Stimulated activated CD8-positive, alpha-beta memory T cell treated with anti-CD3 and anti-CD28 coated beads, Interleukin-7, amount 100 ng/mL, for 48 hours (primary cell): ENCODE measurements at places on chromosomes 4 and X.

DNA sequence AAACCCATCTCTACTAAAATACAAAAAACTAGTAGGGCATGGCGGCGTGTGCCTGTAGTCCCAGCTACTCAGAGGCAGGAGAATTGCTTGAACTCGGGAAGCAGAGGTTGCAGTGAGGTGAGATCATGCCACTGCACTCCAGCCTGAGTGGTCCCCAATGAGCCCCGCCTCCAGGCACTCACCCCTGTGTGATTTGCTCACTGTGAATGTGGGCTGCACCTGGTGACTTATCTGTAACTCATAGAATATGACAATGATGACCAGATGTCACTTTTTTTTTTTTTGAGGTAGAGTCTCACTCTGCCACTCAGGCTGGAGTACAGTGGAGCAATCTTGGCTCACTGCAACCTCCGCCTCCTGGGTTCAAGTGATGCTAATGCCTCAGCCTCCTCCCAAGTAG is 49.0 kb upstream of the HOPX start:
- DNase-seq: no peak

DNA sequence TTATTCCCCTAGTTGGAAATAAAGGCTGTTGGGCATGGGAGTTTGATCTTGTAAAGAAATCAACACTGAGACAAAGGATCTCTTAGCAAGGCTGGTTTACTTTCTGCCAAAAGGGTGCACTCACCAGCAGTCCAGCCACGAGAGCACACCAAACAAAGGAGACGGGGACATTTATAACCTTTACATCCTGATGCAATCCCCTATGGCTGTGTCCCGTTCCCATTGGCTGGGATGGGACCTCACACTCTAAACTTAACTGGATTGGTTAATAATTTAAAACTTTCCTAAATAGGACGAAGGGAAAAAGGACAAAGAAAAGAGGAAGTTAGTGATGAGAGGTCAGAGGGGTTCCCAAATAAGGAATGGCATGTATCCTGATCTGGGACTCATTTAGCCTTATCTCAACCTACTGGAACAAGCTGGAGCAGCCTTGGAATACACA is 17.9 kb downstream of the METAP1 start:
- no peak for DNase-seq

DNA sequence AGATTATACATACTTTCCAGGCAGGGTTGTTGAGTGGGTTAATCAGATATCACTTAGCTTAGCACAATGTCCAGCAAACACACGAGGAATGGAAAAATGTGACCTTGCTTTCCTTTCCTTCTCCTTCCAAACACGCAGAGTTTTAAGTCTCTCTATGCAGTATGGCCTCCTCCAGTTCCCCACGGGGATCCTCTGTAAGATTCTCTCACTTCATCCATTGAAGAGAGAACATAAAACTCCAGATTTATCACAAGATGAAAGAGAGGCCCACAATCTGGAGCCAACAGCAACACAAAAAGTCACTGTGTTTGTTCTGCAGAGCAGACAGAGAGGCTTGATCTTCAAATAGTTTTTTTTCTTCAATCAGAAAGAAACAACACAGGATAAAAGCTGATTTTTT is 336.8 kb upstream of the CLNK start:
- no peak for DNase-seq

DNA sequence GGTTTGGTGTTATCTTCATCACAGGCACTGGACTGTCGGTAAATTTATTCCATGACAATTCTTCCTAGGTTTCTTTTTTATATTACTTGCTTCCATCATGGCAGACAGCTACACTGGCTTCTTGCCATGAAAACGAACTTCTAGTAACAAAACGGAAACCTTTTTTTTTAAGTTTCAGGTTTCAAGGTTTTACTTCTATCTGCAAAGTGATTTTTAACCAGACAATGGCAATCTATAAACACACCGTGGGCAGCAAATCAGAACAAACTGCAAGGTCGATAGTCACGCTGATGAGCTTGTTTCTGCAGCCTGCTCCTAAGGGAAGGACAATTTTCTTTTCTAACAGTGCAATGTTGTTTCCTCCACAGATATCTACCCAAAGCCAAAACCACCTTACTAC is 29.9 kb downstream of the XG start:
- DNase-seq: no peak

- no peak for DNase-seq
Observed at GRCh38 chrX:11890836-11891514, 132.9 kb downstream of the MSL3 start.

- no peak for DNase-seq
Observed at GRCh38 chrX:151985955-151986354, 11.5 kb upstream of the GABRE start.

GRCh38 chr4:37524267-37524666 is 161.9 kb downstream of the RELL1 start:
- DNase-seq: no peak

DNA sequence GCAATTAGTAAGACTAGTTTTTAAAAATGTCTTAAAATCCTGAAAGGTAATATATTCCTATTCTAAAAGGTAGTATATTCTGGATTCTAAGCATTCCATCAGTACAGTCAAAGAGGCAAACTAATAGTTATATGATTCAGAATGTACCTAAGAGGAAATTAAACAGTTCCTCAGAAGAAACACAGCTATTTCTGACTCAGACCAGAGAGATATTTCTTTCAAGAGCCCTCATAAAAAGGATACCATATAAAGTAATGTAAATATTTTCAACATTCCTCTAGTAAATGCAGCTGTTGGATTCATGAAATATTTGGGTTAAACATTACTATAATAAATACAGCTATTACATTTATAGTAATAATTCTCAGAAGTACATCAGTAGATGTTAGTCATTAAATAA is 358.3 kb downstream of the MAGEB5 start:
- no peak for DNase-seq

DNA sequence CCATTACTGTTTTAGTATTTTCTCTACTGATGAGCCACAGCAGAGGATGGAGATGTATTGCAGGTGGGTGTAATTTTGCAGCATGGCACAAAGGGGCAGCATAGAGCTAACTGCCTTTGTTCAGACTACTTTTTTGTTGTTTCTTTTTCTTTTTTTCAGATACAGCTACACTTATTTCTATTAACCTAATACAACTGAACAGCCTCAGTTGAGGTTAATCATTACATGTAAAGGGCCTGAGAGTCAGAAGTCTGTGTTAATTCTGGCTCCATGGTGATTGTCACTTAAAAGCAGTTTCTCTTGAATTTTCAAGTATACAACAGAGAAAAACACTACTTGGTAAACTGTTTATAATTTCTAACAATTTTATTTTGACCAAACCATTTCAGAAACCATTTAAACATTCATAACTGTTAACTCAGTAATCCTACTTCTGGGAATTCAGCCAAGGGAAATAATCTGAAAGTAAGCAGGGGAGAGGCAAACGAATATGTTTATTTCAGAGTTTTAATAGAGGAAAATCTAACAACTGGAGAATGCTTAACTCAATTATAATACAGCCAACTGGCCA is 13.9 kb upstream of the PPEF2 start:
- DNase-seq: no peak

DNA sequence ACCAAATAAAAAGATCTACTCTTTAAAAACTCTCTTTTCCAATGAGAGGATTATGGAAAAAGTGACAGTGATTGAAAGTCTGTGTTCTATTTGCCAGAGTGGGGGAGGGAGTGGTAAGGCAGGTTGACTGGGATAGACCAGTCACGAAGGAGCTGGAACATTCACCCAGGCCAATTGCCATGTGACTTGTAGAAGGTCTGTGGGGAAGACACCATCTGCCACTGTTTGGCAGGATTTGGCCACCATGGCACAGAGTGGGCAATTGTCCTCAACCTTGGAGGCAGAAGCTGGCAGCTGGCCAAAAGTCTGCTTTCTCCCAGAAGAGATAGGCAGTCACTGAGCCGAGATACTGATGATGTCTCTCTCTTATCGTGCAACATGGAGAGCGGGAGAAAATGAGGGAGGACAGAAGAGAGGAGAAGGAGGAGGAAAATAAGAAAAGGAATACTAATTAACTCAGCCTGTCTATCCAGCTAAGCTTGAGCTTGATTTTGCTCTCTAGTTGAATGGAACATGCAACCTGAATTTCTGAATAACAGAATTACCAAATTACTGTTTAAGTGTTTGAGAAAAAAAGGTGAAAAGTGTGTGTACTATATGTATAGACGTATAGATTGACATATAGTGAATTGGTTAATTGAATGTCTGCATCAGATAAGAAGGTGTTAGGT is 267.1 kb downstream of the ARHGAP24 start:
- no peak for DNase-seq

DNA sequence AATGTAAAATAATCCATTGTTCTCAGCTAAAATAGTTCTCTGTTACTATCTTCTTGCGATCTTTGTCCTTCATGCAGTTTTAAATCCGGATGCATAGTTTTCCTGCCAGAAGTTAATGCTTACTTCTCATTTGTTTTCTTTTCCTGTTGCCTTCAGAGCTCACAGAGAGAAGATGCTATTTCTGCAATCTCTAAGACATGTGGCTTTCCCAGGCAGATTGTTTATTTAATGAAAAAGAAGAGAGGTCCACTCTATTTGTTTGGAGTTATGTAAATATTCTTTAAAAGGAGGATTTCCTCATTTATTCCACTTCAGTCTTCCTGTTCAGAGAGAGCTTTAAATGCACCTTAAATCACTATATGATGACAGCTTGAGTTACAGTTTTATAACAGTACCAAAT is 39.3 kb upstream of the HPGD start:
- no peak for DNase-seq

GRCh38 chr4:134677209-134677814 is 475.7 kb upstream of the PABPC4L start:
- DNase-seq: no peak

- DNase-seq: no peak
Observed at GRCh38 chr4:7429069-7429416, 5.7 kb downstream of the PSAPL1 start.

DNA sequence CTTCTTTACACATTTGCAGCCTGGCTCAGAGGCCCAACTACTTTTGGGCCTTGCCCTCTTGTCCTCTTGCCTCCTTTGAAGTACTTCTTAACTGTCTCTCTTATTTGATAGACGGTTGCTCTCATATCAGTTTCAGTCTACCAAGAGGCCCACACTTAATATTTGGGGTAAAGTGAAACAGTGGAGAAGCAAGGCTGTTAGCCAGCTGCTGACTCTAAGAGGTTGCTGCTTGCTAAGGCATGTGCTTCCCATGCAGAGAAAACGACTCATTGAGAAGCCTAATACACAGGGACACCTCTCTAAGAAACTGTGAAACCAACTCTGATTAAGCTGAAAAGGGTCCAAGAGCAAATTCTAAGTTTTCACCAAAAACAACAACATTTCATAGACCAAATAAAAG is 94.6 kb downstream of the PPP3CA start:
- no peak for DNase-seq

GRCh38 chr4:107906458-107907100 is 24.8 kb upstream of the CYP2U1 start:
- DNase-seq: no peak

DNA sequence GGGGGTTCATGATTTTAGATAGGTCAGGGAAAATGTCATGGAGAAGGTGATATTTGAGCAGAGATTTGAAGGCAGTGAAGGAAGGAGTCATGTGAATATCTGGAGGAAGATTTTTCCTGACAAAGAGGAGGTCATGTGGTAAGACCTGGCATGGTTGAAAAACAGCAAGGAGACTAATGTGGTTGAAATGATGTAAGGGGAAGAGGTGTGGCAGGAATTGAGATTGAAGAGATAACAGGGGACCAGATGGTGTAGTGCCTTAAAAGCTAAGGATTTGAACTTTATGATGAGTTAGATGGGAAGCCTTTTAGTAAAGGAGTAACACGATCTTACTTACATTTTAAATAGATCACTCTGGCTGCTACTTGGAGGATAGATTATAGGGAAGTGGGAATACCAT is 210.9 kb downstream of the RTL9 start:
- no peak for DNase-seq

- no peak for DNase-seq
Observed at GRCh38 chr4:184792950-184793555, 32.7 kb downstream of the ACSL1 start.

GRCh38 chr4:40531636-40532023 is 98.0 kb downstream of the RBM47 start:
- DNase-seq: no peak

DNA sequence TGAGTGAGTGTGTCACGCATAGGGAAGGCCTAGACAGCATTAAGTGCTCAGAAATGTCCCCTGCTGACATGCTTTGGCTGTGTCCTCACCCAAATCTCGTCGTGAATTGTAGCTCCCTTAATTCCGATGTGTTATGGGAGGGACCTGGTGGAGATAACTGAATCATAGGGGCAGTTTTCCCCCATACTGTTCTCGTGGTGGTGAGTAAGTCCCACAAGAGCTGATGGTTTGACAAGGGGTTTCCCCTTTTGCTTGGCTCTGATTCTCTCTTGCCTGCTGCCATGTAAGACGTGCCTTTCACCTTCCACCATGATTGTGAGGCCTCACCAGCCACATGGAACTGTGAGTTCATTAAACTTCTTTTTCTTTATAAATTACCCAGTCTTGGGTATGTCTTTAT is 78.0 kb downstream of the NSUN7 start:
- DNase-seq: no peak

GRCh38 chrX:17968367-17968766 is 107.3 kb upstream of the RAI2 start:
- no peak for DNase-seq

DNA sequence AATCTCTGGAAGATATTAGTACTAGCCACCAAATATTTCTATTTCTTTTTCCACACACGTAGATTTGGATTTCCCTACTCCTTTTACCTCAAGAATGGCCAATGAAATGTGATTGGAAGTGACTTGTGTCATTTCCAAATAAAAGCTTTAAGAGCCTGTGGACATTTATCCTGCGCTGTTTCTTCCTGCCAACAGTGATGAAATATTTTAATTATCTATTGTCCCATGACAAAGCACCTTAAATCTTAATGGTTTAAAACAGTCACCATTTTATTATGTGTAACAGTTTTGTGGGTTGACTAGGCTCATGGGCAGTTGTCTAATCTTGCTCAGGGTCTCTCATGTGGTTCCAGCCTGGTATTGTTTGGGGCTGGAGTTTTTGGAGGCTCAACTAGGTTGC is 3.5 kb upstream of the PGRMC2 start:
- DNase-seq: no peak

- no peak for DNase-seq
Observed at GRCh38 chr4:79266136-79266535, 59.7 kb downstream of the NAA11 start.

GRCh38 chrX:63613531-63614028 is 171.4 kb downstream of the ARHGEF9 start:
- DNase-seq: no peak

GRCh38 chrX:123202523-123202922 is 18.4 kb downstream of the GRIA3 start:
- no peak for DNase-seq

DNA sequence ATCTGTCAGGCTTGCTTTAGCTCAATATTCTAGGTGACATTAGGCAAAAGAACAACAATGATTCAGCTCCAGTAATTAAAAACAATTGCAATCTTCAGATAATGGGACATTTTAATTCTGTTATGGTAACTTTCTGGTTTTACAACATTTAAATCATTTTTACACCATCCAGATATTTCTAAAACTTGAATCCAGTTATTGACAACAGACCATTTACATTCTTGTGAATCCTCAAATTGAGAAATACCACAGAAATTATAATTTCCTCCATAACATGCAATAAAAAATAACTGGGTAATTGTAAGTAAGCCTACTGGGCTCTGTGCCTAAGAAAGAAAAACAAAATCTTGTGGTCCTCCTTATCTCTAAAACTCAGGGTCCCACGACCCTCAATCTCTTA is 195.0 kb upstream of the S100G start:
- no peak for DNase-seq
